RWPE2 (cell line): ENCODE measurements at places on chromosomes 2 and 18.
A peak's percentile ranks its signal among the peaks of the same experiment; 100 is the strongest.

- no peak for DNase-seq
These were observed 424.0 kb upstream of the CRIM1 start for GRCh38 chr2:35931626-35932025.

DNA sequence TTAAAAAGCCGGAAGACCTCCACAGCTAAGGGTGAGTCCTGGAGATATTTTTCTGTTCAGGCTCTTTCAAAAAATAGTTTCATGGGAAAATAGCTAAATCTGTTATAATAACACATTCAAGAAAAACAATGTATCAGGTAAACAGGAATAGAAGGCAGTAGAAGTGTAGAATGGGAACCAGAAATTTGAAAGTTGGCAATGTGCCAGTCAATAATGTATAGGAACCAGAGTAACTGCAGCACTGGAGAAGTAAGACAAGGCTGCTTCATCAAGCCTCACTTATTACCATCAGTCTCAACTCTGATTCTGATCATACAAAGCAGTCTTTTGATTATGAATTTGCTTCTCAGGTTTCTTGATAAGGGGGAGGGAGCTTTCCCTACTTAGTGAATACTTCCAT is 81.4 kb upstream of the VRK2 start:
- DNase-seq, result no peak

GRCh38 chr2:58893656-58894351 is 652.7 kb upstream of the FANCL start:
- no peak for DNase-seq

- no peak for DNase-seq
These were observed 361.1 kb downstream of the INSIG2 start for GRCh38 chr2:118449401-118449800.

- peak; percentile 81 for DNase-seq
These were observed 10.6 kb downstream of the DNAJB2 start for GRCh38 chr2:219289537-219290361.

DNA sequence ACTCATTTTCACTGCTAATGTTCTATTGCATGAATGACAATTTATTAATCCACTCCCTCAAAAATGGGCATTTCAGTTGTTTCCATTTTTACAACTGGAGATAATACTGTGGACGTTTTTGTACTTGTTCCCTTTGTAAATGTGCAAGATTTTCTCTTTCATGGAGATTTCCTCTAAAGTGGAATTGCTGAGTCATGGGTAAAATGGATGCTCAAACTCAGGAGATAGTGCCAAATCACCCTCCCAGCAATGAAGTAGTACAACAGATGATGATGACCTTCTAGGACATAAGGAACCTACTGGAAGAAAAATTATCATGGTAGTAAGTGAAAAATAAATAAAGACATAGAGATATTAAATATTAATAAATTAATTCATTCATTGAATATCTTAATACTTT is 460.8 kb upstream of the CHST9 start:
- no peak for DNase-seq

DNA sequence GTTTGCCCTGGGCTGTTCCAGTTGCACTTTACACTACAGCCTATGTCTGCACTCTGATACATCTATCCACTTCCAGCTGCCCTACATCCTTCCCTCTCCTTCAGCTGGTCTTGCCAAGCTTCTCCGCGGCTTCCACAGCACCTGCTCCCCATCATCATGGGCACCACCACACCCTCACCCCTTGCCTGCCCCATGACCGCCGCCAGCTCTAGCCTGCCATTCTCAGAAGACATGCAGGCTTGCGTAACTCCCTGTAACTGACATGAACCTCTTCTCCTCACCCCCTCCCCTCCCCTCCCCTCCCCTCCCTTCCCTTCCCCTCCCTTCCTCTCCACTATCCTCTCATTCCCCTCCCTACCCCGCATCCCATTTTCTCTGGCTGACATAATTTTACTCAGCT is 46.0 kb downstream of the PAX8 start:
- no peak for DNase-seq

GRCh38 chr2:63000801-63001200 is 49.8 kb upstream of the OTX1 start:
- DNase-seq, result no peak

DNA sequence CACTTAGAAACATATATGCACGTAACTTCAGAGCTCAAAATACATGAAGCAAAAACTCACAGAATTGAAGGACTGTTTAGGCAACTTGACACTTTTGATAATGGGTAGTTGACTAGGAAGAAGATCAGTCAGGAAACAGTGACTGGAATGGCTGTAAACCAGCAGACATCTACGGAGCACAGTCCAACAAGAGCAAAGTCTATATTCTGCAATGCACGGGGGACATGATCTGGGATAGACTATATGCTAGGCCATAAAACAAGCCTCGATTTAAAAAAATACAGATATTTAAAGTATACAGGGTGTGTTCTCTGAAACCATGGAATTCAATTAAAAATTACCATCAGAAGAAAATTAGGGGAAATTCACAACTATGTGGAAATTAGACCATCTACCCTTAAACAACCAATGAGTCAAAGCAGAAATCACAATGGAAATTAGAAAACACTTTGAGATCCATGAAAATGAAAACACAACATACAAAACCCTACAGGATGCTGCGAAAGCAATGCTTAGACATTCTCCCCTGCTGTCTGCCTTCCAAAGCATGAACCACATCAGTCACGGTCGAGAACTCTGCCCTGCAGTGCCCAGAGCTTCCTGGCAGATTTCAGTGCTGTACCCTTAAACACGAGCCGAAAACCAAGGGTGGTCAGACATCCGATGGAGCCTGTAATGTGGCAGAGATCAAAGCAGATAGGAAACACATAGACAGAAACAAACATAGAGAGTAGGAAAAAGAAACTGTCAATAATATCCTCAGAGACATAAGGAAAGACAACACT is 651.9 kb upstream of the HS6ST1 start:
- no peak for DNase-seq

- no peak for DNase-seq
These were observed 141.1 kb downstream of the IRS1 start for GRCh38 chr2:226658555-226658954.

- DNase-seq, result no peak
These were observed 215.1 kb upstream of the POU3F3 start for GRCh38 chr2:104638859-104639202.

DNA sequence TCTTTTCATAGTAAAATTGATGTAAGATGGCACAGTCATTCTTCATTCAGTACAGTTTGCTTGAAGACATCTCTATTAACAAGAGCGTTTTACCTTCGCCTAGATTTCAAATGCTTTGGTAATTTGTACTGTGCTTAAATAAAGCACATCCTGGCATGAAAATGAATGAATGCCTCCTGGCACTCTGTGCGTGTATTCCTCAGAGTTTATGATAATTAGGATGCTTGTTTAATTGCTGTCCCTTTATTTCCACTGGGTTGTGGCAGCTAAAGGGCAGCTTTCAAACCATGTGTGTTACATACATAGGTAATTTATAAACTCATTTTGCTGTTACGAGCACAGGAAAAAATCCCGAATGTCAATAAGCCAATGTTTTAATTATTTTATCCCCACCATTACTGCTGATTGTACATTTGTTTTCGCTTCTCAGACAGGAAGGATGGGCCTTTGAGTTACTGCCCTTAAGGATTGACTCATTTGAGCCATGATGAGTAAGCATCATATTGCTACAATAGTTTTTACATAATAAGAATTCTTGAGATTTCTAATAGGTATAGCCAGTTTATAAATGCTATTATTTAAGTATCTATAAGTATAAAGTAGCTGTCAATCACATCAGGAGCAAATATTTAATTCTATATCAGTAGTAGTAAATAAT is 516.5 kb downstream of the XIRP2 start:
- DNase-seq, result no peak

- no peak for DNase-seq
These were observed 114.7 kb upstream of the RAB6C start for GRCh38 chr2:129864719-129865118.

DNA sequence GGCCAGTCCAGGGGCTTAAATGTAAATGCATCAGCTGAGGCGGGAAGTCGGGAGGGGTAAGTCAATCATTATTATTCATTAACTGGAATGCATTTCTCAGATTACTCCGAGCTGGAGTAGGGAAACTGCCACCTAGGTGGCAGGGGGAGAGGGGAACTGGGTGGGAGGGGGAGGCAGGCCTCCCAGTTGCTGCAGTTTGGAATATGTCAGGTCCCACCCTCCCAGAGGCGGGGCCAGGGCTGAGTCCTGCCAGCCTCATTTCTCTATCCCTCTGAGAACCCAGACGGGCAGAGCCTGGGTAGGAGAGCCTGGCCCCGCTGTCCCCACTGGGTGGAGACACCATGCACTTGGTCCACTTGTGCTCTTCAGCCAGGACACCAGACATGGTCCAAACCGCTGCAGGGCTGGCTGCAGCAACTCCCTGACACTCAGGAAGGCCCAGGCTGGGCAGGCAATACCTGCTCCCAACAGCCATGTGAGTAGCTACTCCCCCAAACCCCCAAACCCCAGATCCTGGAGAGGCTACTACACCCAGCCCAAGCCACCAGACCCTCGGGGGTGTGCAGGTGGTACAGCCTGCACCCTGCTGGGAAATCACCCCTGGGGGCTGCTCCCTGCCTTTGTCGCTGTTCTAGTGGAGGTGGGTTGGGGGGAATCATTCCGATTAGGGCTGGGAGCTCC is at the start of gene GPBAR1:
Gene GPBAR1, plus strand, starts transcription at position 274 of the 681 bp plus-strand sequence. CDS start 1,710 bp downstream, outside the sequence.
- DNase-seq, result no peak

GRCh38 chr2:4792126-4792525 is 900.1 kb upstream of the SOX11 start:
- DNase-seq, result no peak

- no peak for DNase-seq
These were observed 5.5 kb upstream of the CCDC68 start for GRCh38 chr18:54964741-54965140.

- DNase-seq, result no peak
These were observed 241.2 kb upstream of the TANK start for GRCh38 chr2:160918906-160919503.

- DNase-seq, result no peak
These were observed 7.7 kb downstream of the VRK2 start for GRCh38 chr2:58054264-58054663.

DNA sequence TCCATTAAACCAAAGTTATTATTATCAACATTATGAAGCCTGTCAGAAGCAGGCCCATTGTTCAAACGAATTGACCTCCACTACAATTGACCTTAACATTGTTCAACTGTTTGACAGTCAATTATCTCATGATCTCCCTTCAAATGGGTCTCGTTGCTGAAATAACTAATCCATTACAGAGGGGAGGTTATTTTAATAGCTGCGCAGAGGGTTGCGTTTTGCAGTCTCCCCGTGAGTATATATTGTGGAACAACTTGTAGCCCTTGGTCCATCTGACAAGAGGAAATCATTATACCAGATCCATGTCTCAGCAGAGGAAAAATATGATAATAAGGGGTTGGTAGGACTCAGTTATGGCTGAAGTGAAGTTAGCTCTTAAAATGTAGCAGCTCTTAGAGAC is 159.1 kb downstream of the ALK start:
- no peak for DNase-seq

- DNase-seq, result no peak
These were observed 26.7 kb downstream of the POLR1A start for GRCh38 chr2:86078774-86079545.

DNA sequence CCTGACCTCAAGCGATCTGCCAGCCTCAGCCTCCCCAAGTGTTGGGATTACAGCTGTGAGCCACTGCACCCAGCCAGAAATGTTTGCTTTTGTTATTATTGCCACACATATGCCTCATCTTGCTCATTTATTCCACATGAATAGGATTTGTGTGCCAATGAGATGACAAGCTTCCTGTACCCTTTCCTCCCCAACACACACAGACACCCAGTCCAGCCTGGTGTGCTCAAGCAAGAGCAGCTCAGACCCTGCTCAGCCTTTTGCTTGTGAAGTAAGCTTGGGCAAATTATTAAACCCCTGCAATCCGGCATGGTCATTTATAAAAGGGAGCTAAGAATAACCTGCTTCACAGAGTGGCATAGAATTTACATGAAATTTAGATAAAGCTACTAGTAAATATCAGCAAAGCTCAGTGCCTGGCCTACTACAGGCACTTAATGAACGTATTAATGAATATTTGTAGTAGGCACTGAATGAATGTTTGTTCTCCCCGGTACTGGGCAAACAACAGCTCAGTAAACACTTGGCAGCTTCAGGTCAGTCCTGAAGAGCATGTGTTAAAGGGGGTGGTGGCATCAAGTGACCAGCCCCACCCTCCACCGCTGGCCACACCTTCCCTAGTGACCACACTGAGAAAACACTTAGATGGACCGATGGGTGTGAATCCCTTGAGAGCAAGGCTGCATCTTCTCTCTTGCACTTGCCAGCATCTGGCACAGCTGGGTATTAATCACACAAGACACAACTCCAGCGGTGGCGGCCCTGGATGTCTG is 280.2 kb downstream of the SRBD1 start:
- no peak for DNase-seq

DNA sequence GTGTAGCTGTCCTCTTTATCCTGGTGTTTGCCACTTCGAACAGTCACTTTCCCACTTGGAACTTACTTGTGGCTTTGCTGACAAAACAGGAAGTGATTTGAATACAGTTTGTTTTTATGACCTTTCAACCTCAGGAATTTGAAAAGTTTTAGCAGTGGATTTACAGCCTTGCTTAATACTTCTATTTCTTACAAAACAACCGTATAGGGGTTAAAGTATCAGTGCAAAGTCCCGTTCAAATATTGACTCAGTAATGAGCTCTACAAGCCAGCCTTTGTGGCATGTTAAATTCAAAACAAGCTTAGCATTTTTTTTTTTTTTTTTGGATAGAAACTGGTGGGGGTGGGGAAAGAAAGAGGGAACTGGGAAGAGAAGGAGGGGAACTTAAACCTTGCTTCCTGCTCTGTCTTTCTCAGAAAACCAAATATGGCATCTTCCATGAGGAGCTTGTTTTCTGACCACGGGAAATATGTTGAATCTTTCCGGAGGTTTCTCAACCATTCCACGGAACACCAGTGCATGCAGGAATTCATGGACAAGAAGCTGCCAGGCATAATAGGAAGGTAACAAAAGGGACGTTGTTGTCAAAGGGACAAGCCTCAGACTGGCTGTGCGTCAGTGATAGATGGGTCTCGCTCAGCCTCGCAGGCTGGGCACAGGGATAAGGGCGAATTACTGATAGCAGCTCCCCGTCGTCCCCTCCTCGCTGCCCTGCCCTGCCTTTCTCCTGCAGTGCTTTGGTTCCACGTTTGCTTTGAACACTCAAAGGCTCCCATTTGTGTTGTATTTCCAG is at the start of gene HNMT:
Gene HNMT, plus strand, starts transcription at position 408 of the 793 bp plus-strand sequence. Its CDS starts 19 bp downstream, at position 427.
- no peak for DNase-seq

DNA sequence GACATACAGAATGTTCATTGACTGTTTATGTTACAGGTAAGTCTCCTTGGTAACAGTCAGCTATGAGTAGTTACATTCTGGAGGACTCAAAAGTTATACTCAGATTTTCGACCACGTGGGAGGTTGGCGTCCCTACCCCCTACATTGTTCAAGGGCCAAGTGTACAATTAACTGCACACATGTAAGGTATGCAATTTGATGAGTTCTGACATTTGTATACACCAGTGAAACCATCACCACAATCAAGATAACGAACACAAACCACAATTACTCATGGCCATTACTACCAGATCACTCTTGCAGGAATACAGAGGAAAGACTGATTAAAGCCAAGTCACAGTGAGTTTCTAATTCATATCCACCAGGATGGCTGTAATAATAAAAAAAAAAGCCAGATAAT is 39.6 kb upstream of the LDLRAD4 start:
- DNase-seq, result no peak
